SJCRH30 (cell line): ENCODE measurements at places on chromosomes 1 and 21. TPM values are rescaled to one million over a fixed set of nuclear protein-coding genes. Genes with fewer than 3 reads are reported as not detected.
A peak's percentile ranks its signal among the peaks of the same experiment; 100 is the strongest.

EPHA10 gene
- total RNA-seq = not detected in 2 replicates

DNA sequence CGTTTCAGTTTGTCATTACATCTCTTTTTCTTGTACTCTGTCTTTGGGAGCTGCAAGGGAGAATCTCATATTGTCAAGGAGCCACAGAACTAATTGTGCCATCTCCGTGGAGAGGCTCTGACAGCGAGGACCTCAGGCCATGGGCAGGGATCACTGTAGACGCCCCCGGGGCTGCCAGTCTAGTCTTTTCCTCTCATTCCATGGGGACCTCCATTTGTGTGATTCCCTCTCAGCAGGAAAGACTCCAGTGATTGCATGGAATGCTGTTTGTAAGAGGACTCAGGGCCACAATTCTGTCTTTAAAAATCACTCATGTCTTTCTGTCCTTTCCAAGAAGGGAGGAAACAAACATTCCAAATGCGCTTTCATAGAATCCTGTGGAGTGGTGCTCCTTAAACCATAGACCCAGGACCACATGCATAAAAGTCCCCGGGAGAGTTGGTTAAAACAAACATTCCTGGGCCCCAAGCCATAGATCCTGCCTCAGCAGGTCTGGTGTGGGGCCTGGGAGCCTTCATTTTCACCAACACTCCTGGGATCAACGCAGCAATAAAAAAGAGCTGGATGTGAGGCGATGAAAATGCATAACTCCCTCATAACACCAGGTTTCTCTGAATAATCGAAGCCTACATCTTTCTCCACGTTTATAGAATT is 104.5 kb downstream of the ZP4 start:
- no peaks in the 10 kb centered on the region for H3K4me1 ChIP-seq
- H3K4me3 ChIP-seq = no peak overlapping the region
- no peak for DNase-seq
- no peaks in the 10 kb centered on the region for H3K27me3 ChIP-seq
- no peak overlapping the region for H3K27ac ChIP-seq
- no peaks in the 10 kb centered on the region for H3K36me3 ChIP-seq

C1orf87 gene
- total RNA-seq = not detected in 2 replicates

DNA sequence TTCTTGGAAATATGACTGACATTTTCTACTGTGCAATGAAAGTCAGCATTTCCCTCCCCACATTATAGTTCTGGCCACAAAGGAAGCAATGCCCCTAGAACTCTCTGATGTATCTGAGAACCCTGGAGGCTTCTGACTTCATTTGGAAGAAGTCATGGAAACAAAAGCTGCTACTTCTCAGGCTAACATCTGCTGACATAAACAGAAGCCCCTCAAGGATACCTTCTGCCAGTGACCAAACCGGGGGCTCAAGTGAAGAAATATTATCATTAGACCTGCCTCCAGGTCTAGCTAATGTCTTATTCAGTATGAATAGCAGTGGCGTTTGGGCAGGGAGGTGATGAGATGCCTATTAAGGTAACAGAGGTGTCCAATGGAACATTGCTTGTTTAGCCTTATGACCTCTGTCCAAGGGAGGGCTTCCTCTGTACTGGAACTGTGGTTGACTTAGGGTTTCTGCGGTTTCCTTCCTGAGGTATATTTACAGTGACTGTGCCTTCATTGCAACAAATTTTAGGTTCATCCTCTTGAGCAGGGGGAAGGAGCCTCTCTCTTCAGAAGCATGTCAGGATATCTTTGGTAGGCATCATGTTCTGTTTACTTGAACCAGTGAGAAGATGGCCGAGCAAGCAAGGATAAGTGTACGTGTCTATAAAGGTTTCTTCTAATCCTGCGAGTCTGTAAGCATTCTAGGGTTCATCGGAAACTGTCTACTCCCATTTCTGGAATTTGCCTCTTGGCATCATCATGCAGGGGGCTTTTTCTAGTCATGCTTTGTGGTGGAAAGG is 161.7 kb downstream of the PBX1 start:
- DNase-seq = no peak
- H3K4me1 ChIP-seq = peaks cover 13% of the 10 kb centered on the region
- no peak overlapping the region for H3K27ac ChIP-seq

CATSPERE gene
- 0.06 and 0.08 TPM in 2 replicates for total RNA-seq

DNA sequence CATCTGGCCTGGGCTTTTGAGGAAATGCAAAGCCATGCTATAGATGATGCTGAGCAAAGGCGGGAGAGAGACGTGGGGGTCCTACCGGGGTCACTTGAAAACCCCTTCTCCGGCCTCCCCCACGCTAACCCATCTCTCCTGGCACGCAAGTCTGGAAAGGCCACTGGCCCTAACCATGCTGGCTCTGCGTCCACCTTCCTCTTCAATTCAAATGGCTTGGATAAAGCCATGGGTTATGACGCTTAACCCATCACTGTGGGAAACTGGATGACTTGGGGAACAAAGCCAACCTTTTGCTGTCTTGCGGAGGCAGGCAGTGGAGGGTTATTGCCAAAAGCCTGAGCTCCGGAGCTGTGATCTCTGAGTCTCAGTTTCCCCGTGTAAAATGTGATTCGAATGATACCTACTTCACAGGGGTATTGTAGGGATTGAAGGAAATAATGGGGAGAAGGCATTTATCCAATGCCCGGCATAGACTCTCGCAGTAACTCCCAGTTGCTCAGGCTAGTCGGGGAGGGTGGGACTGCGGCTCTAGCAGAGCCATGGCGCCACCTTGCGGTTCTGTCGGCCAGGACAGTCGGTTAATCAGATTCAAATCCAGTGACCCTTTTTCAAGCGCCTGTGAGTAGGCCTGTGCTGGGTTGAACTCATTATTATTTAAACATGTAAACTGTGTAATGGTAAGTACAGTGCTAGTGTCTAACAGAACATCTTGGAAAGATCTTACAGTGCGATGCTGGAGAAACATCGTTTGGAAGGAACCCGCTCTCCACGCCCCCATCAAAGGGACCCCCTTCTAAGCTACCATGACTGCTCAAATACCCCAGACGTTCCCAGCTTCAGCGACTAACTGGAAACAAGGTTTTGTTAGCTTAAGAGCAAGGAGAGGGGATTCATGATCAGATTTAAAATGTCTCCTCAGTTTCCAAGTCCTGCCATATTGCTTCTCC is 20.3 kb downstream of the NEK2 start:
- no peaks in the 10 kb centered on the region for H3K27me3 ChIP-seq
- peak; percentile 88 for DNase-seq
- H3K4me3 ChIP-seq = no peak overlapping the region

- H3K27ac ChIP-seq = no peak overlapping the region
- peaks cover under 1% of the 10 kb centered on the region for H3K4me1 ChIP-seq
- DNase-seq = no peak
- no peaks in the 10 kb centered on the region for H3K36me3 ChIP-seq
These were observed 16.0 kb downstream of the MIIP start for GRCh38 chr1:12035312-12035711.

- no peak overlapping the region for H3K4me3 ChIP-seq
- no peak for DNase-seq
- H3K4me1 ChIP-seq = no peaks in the 10 kb centered on the region
- H3K27me3 ChIP-seq = 0 out of 2 replicates have a peak, but pooled peaks cover 3% of the 10 kb centered on the region
- H3K36me3 ChIP-seq = no peaks in the 10 kb centered on the region
These were observed 14.8 kb upstream of the PPM1J start for GRCh38 chr1:112729909-112730308.

DNA sequence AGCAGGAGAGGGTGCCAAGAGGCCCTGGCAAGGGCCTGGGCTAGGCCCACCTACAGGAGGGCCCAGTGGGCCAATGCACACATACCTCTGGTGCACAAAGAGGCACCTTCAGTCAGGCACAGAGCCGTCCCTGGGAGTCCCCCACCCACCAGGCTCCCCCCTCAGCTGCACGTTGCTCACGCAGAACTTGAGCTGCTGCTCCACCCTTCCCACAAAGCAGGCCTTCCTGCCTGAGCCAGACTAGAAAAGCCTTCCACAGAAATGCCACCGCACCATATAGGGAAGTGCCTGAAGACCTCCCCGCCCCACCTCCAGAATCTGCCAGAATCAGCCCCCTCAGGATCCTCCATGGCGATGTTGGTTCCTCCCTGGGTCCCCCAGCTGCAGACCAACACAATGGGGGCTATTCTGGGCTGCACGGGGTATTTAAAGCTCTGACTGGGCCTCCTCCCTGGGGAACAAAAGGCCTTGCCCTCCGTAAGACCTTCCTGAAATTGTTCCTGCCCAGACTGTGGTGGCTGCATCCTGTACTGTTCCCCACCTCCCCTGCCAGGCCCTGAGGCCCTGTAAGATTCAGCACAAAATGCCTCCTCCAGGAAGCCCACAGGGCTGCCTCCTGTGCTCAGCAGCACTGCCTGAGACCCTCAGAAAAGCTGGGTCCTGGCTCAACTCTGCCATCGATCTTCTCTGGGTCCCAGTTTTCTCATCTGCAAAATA is 27.2 kb downstream of the HSPG2 start:
- DNase-seq = peak; percentile 90
- H3K4me3 ChIP-seq = no peak overlapping the region

FMO5 gene
- total RNA-seq = not detected in 2 replicates

CR1L gene
- not detected in 2 replicates for total RNA-seq

DNA sequence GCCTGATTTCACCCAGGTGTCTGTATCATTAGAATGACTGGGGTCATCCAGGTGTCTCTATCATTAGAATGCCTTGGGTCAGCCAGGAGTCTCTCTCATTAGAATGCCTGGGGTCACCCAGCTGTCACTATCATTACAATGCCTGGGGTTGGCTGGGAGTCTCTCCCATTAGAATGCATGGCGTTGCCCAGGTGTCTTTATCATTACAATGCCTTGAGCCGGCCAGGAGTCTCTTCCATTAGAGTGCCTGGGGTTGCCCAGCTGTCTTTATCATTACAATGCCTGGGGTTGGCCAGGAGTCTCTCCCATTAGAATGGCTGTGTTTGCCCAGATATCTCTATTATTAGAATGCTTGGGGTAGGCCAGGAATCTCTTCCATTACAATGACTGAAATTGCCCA is 61.6 kb downstream of the RNF187 start:
- DNase-seq = no peak
- no peaks in the 10 kb centered on the region for H3K36me3 ChIP-seq
- no peaks in the 10 kb centered on the region for H3K4me1 ChIP-seq
- H3K27me3 ChIP-seq = no peaks in the 10 kb centered on the region
- H3K27ac ChIP-seq = no peak overlapping the region
- H3K4me3 ChIP-seq = no peak overlapping the region

GRCh38 chr1:38071312-38072256 is 25.0 kb upstream of the POU3F1 start:
- H3K27me3 ChIP-seq = no peaks in the 10 kb centered on the region
- H3K4me1 ChIP-seq = peaks cover 42% of the 10 kb centered on the region
- H3K36me3 ChIP-seq = no peaks in the 10 kb centered on the region
- no peak overlapping the region for H3K4me3 ChIP-seq
